ENCODE measurements at places on chromosomes 11 and 22.
A peak's percentile ranks its signal among the peaks of the same experiment; 100 is the strongest.

GRCh38 chr11:76044750-76045320 lies 161.5 kb downstream of the WNT11 start:
- no peak for DNase-seq

DNA sequence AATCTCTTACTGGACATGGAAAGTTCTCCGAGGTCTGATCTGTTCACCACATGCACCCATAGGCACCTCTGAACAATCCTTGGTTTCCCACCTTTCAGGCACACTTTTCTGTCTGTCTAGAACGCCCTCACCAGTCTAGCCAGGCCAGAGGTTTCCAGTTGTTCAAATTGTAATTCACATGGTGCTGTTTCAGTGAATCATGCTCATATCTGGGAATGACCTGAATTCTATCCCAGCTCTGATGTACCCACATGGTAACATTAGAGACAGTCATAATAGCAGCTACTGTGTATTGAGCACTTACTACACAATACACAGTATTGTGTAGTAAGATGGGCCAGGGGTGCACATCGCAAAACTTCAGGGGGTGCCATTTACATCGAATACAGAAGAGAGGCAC lies 138.2 kb downstream of the COMMD9 start:
- DNase-seq: no peak

- no peak for DNase-seq
These were observed 171.5 kb downstream of the SBF2 start for GRCh38 chr11:10122326-10123197.

DNA sequence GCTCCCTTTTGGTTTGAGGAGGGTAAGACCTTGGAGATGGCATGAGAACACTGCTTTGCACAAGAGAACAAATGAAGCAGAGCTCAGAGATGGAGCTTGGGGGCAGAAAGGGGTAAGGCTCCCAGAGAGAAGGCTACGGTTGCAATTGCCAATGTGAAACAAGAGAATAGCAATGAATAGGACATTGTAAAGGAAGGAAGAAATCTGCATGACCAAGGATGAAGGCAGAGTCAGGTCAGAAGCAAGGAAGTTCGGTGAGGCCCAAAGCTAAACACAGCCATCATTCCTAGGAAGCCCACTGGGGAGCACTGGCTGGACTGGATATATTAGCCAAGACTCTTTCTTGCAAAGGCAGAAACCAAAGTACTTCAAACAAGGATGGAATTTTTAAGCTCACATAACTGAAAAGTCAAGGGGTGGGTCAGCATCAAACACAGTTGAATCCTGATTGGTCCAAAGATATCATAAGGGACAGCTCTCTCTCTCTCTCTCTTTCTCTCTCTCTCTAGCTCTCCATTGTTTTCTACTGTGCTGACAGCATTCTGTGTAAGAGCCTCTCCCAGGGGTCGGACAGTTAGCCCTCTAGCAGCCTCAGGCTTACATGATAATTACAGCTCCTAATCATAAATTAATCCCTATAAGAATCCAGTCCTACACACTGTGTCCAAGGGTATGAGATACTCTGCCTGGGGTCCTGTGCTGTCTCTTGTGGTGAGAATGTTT lies 484.3 kb downstream of the SOX6 start:
- DNase-seq: no peak

DNA sequence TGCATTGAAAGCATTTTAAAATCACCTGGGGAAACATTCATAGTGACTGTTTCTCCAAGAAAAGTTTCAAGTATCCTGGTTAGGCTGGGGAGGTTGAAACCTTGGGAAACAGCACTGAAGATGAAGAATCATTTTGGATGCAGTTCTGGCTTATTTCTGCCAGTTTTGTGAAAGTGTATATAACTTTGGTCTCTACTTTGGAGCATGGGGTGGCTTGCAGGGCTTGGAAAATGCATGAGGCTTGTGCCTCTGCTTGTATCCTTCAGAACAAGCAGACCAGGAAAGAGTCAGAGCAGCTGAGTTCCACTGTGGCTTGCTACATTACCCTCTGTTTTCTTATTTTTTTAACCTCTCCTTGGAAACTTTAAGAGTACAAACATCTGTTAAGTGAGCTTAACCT lies 19.5 kb downstream of the SLC5A12 start:
- DNase-seq: no peak

DNA sequence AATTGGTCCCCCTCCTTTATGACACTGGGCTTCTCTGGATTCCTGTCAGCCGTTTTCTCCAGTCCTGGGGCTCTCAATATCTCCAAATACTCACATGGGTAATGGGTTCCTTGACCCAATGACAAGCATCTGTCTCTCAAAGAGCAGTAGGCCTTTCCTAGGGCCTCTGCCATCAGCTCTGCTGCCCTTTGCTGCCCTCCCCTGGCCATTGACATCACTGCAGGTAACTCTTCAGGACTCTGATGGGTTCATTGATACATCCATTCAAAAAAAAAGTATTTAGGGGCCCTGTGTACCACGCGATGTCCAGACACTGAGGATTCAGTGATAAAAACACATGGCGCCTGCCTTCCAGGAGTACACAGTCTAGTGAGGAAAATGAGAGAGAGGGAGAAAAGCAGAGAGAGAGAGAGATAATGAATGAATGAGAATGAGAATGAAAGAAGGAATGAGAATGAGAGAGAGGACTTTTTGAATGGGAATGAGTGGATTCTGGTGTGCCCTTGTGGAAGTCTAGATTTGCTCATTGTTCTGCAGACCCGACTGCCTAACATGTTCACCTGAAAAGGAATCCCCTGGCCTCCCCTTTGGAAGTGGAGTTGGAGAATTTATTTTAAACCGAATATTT lies 42.6 kb upstream of the OLFML1 start:
- peak; percentile 53 for DNase-seq

DNA sequence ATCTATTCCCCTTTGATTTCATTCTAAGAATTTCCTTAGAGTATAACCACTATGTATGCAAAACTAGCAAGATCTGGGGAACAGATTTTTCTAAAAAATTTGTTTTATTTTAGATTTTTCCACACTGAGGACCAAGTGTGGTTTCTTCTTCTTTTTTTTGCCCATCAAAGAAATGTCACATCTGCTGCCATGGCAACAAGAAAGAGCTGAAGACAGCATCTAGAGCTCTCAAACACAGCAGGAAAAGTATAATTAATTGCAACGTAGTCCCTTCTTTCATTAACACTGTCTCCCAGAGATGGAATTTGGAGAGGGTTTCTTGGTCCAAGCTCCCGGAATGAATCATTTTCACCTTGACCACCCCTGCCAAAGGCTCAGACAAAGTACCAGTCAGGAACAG lies 256.7 kb upstream of the CCDC90B start:
- DNase-seq: no peak

GRCh38 chr11:57248780-57249383 lies 11.8 kb upstream of the APLNR start:
- no peak for DNase-seq

DNA sequence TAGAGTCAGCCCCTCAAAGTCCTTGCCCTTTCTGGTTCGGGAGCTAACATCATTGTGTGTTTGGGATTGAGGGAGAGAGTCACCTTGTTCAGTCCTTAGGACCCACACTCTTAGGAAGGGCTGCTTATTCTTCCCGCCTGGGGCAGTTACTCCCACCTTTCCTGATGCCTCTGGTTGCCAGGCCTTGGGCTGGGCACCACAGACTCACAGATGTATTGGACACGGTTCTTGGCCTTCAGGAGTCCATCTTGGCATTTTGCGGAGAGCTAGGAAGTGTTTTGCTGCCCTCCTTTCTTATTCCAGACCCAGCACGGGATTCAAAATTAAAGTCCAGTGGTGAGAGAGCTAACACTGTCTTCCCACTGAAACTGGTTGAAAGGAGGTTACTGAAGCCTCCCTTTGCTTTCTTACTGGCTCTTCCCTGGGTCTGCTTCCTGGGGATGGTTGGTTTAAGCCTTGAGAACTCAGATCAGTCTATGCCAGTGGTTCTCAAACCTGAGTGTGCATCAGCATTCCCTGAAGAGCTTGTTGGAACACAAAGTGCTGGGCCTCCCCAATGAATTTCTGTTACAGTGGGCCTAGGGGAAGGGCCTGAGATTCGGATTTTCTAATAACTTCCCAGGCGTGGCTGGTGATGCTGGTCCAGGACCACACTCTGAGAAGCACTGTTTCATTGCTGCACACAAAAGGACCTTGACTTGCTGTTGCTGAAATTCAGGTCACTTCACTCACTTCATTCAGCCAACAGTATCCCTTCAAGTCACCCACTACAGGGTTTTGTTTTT lies 1.4 kb downstream of the OSBP2 start:
- DNase-seq: no peak

- DNase-seq: no peak
These were observed 36.9 kb downstream of the OR6Q1 start for GRCh38 chr11:58067685-58068084.

- no peak for DNase-seq
These were observed 50.1 kb upstream of the MUC15 start for GRCh38 chr11:26622181-26622580.

DNA sequence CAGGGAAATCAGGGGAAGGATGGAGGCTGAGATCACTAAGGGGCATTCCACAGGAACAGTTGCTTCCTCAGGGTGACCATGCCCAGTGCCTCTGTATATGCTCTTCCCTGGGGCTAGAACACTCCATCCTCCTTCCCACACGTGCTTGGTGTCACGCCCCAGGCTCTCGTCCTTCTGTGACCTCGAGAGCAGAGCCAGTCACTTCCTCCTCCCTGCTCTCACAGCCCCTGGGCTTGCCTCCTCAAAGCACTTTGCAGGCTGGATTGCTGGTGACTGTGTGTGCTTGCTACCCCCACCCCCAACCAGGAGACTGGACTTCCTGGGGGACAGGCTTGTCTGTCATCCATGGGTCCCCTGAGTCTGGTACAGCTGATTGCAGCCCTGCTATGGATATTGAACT lies 56.5 kb upstream of the AMPD3 start:
- DNase-seq: no peak

DNA sequence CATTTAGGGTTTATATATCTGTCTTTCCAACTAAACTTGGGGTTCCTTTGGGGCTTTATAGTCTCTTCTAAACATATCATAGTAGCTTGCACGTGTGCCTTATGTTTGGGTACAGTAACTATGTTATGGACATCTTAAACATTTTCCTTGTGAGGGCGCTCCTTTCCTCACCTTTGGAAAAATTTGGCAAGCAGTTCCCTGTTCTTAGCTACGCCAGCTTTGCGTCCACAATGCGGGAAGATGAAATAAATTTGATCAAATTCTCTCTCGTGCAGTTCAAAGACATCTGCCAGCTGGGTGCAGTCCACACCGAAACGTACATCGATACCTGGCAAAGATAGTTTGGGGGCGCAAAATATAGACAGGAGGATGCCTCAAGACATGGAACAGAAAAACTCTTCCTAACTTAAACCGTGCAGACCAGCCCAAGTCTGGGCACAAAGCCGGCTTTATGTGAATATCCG lies 548 bp downstream of the FDXACB1 start:
- no peak for DNase-seq

GRCh38 chr11:100562128-100562527 lies 125.0 kb upstream of the ARHGAP42 start:
- no peak for DNase-seq

DNA sequence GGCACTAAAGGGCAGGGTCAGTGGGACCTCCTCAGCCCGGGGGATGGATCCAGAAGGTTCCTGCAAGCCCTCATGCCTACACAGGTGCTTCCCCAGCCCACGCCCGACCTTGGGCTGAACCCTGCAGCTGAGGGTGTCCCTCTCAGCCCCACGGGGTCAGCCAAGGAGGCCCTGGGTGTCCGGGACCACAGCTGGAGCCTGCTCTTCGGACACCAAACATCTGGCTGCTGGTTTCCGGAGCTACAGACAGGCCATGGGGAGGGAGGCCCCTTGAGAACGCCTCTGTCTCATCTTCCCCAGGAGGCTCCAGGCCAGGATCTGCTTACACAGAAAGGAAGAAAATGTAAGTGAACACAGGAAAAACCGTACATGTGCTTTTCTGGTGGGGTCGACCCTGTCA lies 355.7 kb downstream of the MN1 start:
- DNase-seq: no peak

- DNase-seq: no peak
These were observed 14.2 kb upstream of the TLCD5 start for GRCh38 chr11:120310870-120311269.

All from activated T-helper 2 cell treated with anti-CD3 and anti-CD28 coated beads, Interferon-gamma antibody, Interleukin-2, Interleukin-4, amounts not matched to agents 10 μg/mL and 5 μg/mL and 100 μg/mL, durations not matched to agents 14 hours and 24 hours and 36 hours (primary cell).